ENCODE measurements at places on chromosomes 11 and 22.

- DNase-seq, result no peak
Observed at GRCh38 chr11:110829873-110830272, 117.6 kb upstream of the ARHGAP20 start.

- no peak for DNase-seq
Observed at GRCh38 chr11:109109571-109110315, 312.2 kb upstream of the C11orf87 start.

DNA sequence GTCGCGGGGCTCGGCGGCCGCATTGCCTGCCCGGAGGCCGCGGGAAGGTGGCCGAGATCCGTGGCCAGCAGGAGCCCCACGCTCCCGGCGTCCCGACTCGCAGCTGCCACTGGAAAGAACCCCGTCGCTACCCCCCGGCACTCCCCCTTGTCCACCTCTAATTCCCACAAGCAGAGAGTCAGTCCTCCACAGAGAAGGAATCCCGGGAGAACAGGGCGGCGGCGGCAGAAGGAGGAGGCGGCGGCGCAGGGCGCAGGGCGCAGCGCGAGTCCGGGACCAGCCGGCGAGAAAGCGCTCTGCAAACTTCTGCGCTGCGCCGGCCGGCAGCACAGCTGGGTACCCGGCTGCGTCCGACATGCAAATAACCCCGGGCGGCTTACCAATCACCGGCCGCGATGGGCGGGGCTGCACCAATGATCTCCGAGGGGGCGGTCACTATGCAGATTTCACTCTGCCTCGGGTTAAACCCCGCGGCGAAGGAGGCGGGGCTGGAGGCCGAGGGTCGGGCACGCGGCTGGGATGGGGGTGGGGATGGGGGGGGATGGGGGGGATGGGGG is at the start of gene ABTB2:
Gene ABTB2 (minus strand): TSS at position 310 of the 557 bp plus-strand sequence.
- peak; percentile 91 for DNase-seq

DNA sequence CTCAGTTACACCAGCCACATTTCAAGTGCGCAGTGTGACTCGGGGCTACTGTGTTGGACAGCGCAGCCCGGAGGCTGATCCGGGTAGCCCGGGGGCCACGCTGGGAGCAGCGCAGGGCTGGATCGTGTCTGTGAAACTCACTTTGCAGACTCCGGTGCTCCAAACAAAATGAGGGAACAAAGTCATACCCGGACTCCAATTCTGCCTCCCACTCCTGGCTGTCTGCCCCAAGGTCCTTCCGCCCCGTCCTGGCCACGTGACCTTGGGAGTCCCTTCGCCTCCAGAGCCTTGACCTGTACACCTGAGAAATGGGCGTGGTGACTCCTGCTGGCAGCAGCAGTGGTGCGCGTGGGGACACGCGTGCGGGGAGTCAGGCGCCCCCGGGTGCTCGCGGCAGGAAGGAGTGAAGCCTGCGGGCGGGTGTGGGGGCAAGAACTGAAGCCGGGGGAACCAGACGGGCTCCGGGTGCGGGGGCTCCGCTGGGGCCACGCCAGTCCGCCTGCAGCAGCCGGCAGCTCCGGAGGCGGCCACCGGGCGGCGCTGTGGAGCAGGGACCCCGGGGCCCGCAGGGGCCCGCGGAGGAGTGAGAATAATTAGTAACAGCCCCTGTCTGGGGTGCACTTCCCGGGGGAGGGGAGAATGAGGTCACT is 42.4 kb downstream of the KCNJ4 start:
- DNase-seq, result no peak

DNA sequence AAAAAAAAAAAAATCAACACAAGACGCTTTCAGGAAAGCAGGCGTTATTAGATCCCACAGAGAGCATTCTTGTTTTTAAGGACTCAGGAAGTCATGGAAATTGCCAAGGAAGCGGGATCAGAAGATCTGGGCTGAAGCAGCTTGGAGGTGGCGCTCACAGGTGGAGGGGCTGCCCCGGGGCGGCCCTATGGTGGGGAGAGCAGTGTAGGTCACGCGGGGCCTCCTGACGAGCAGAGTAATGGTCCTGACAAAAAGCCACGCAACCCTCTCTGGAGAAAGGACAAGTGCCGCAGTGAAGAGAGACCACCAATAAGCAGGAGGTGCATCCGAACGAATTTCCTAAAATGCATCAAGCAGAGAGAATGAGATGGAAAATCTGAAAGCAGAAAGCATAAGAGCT is 407.0 kb downstream of the BRD1 start:
- DNase-seq, result no peak

DNA sequence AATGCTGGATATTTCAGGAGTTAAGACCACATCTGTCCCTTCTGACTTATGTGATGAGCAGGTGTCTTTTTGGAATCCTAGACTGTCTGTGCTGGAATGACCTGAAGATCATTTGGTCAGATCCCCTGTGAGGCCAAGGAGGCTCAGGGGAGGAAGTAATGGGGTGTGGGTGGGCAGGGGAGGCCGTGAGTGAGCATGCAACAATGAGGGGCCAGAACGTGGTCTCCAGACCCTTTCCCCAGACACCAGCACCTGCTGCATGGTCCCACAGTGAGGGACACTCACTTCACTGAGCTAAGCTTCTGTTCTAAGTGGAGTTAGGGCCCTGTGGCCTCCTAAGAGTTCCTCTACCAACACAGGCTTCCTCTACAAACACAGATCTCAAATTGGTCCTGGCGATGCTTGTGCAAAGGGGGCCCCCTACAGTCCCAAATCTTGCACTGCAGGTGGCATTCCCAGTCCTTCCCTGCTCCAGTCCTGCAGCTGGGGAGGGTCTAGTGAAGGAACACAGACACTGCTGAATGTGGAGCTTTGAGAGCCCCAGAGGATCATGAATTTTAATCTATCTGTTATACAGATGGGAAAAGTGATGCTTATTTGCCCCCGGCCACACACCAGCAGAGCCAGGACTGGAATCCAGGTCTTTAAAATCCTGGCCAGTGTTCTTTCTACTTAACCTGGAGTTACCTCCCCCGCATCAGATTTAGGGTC is 7.4 kb downstream of the USP2 start:
- DNase-seq, result peak; percentile 51

DNA sequence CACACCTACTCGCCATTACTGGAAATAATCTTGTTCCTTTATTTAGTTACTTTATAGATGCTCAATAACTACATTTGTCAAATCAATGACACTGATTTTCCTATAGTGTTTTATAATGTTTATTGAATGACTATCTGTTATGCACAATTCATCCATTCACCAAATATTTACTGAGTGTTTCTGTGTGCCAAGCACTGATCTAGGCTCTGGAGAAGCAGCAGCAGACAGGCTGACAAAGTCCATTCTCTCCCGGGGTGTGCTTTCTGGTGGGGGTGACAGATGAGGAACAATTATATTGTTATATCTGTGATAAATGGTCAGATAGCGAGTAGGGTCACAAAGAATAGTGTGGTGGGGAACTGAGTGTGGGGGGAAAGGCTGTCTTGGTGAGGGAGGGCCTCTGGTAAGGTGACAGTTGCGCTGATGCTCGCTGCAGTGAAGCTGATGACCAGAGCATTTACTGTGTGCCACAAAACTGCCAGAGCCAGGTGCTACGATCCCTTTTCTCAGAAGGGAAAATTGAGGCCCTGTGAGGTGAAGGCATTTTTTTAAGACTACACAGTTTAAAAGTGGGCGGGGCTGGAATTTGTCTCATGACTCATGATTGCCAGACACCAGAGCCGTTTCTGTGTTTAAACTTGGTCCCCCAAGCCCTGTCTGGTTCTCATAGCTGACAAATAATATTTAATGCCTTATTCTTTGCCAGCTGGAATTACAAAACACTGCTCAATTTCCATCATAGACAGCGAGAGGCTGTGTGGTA is 10.2 kb downstream of the PACS1 start:
- DNase-seq, result no peak

GRCh38 chr11:2277008-2277346 is 6.6 kb upstream of the ASCL2 start:
- no peak for DNase-seq

GRCh38 chr11:76615950-76616349 is 54.6 kb downstream of the LRRC32 start:
- no peak for DNase-seq

DNA sequence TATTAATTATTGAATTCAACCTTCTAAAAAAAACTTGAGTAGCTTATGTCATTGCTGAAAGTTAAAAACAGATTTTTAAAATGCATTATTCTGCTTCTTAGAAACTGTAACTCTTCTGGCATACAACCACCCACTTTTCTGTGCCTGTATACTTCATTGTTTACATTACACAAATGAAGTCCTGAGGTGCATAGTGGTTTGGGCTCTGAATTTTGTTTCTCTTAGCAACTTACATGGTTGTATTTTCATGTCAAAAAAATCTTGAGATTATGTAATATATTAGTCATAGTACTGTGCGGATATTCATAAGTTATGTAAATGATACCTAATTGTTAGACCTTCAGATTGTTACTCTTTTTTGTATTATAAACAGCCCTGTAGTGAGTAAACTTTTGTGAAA is 12.2 kb downstream of the SC5D start:
- no peak for DNase-seq

DNA sequence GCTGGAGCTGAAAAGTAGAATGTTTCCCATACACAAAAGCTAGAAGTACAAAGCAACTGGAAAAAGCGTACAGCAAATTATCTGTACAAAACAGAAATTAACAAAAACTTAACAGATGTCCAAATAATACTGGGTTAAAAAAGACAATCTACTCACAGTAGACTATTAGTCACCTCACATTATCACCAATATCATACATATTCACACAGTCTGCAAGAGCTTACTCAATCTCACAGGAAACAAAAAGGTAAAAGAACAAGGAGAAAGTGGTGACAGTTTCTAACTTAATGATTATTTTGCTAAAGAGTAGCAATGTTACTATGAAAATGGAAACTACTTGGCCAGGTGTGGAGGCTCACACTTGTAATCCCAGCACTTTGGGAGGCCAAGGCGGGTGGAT is 11.9 kb downstream of the CELF1 start:
- no peak for DNase-seq

DNA sequence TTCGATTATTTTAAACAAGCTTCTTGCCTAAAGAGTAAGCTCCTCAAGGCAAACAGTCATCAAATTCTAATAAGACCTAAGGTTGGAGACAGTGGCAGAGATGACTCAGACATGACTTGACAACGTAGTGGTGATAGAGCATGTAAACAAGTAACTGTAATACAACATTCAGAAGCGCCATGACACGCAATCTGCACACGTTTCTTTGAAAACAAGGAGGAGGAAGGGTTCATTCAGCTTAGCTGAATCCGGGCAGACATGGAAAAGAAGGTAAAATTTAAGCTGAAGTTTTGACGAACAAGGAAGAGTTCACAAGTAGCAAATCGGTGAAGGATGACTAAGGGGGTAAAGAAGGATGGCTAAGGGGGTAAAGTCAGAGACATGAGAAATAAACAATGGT is 152.4 kb upstream of the ZC3H12C start:
- DNase-seq, result peak; percentile 76

- no peak for DNase-seq
Observed at GRCh38 chr22:45631140-45631840, 40.3 kb upstream of the ATXN10 start.

- DNase-seq, result no peak
Observed at GRCh38 chr22:27846248-27846757, 44.7 kb upstream of the MN1 start.

- no peak for DNase-seq
Observed at GRCh38 chr11:123585706-123586105, 68.7 kb downstream of the SCN3B start.

GRCh38 chr11:80330264-80330663 is 889.4 kb upstream of the TENM4 start:
- peak; percentile 1 for DNase-seq
